ENCODE measurements at places on chromosomes 11 and 22.

- DNase-seq, result no peak
Observed at GRCh38 chr11:122714004-122714403, 58.5 kb downstream of the UBASH3B start.

DNA sequence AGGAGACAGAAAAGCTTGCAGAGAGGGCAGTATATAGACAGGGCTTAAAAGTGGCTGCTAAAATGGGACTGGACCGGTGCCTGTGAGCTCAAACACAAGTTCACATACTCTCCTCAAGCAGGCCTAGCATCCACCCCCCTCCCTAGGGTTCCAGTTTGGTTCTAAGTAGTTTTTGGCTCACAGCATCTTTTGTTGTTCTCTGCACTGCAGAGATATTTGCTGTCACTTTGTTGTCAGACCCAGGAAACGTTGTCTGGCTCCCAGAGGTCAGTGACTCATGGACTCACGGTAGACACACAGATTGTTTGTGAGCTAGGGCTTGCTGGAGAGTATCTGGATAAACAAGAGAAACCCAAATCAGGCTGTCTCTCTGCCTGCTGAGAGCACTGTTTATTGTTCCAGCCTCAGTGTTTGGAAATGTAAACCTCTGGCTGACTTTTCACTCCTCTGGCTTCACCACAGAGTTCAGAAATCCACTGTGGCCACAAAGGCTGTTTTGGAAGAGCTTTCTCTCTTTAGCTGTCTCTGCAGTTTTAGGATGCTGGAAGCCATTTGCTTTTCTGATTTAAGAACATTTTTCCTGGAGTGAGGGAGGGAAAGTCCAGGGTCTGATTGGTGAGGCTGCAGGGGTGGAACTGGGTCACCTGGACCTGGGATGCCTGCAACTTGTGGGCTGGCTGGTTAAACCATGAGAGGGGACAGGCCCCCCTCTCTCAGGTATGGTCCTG, 303.7 kb upstream of the PLET1 start:
- DNase-seq, result no peak

DNA sequence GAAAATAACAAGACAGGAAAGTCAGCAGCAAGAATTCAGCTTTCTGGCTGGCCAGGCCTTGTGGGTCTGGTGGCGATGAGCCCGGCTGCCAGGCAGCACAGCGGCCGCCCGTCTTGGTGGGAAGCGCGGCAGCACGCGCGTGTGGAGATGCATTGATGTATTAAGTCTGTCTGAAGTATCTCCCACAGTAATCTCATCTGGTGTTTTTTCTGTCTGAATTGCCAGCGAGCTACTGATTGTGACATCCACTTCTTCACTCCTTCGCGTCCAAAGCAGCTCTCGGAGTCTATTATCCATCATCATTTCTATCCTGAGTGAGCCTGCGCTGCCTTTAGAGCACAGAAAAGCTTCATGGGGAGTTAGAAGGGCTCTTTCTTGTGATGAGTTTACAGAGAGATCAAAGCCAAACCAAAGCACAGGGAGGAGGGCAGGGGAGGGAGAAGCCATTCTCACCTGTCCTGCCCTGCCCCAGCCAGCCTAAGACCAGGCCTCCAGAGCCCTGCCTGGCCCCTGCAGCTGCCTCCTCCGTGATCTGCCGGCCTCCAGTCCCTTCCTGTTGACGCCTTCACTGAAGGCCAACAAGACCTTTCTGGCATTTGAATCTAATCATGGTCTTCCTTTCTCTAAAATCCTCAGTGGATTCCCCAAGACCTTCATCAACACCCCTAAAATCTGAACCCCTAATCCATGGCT, 1419.0 kb downstream of the TBC1D22A start:
- DNase-seq, result no peak

DNA sequence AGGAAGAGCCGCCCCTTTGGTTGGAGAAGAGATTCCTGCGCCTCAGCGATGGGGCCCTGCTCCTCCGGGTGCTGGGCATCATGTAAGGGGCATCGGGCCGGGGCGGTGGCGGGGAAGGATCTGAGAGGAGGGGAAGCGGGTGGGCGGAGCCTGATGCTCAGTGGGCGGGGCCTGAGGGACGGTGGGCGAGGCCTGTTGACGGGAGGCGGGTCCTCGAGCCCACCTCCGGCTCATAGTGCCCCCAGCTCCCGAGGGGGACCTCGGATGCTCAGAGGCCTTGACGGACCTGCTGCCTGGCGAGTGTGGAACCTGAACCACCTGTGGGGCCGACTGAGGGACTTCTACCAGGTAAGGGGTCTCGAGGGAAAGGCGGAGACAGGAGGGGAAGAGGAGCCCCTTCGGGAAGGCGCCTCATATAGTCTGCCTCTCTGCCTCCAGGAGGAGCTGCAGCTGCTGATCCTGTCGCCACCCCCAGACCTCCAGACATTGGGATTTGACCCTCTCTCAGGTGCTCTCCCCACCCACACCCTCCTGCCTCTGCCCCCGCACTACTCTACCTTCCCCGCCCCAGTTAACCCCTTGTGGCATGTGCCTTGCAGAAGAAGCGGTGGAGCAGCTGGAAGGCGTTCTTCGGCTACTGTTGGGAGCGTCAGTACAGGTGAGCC, 799 bp downstream of the CCDC88B start:
- DNase-seq, result no peak

GRCh38 chr11:96197801-96198701, 144.9 kb downstream of the MAML2 start:
- no peak for DNase-seq

- no peak for DNase-seq
Observed at GRCh38 chr11:119509969-119510401, 87.0 kb upstream of the THY1 start.

DNA sequence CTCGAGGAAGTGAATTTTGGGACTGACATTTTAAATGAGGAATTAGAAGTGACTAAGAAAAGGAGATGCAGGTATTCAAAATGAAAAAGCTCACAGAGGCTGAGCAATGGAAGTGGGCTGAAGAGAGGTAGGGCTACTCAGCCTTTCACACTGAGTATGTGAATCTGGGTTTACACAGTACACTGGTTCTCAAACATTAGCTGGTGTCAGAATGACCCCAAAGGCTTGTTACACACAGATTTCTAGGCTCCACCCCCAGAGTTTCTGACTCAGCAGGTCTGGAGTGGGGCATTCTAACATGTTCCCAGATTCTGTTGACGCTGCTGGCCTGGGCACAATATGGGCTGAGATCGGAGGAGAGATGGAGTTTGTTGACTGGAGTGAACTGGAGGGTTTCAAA, 32.8 kb downstream of the CADM1 start:
- DNase-seq, result no peak

- DNase-seq, result no peak
Observed at GRCh38 chr11:18853086-18853720, 61.6 kb upstream of the PTPN5 start.

GRCh38 chr22:35617137-35617755, at the start of gene MB:
MB (minus strand) TSS chr22:35617329; CDS start chr22:35617257, 72 bp downstream.
- DNase-seq, result no peak

DNA sequence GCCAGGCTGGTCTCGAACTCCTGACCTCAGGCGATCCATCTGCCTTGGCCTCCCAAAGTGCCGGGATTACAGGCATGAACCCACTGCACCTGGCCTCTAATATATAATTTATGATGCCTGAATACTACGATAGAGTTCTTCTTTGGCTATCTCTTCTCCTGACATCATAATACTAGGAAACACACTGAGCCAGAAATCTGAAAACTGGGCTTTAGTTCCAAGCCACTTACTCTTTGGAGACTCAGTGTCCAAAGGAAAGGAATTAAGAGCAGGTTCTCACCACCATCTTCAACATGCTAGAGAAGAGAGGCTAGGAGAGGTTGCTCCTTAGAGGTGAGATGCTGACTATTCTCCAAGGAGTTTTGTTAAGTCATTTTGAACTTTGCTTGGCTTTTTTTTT, 52.4 kb downstream of the UBASH3B start:
- DNase-seq, result no peak

DNA sequence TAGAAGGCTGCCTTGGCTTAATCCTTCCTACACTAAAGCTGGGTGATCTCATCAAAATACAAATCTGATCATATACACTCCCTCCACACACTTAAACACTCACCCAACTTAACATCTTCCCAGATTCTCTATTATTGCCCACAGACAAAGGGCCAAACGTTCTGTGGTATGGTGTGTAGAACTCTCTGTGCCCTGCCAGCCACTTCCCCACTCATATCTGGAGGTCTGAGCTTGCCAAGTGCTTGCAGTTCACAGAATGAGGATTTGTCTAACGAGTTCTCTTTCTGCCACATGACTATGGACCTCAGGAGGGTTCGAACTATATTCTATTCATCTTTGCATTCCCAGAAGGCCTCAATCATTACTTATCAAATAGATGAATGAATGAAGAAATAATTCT, 77.6 kb downstream of the MPPED2 start:
- no peak for DNase-seq

DNA sequence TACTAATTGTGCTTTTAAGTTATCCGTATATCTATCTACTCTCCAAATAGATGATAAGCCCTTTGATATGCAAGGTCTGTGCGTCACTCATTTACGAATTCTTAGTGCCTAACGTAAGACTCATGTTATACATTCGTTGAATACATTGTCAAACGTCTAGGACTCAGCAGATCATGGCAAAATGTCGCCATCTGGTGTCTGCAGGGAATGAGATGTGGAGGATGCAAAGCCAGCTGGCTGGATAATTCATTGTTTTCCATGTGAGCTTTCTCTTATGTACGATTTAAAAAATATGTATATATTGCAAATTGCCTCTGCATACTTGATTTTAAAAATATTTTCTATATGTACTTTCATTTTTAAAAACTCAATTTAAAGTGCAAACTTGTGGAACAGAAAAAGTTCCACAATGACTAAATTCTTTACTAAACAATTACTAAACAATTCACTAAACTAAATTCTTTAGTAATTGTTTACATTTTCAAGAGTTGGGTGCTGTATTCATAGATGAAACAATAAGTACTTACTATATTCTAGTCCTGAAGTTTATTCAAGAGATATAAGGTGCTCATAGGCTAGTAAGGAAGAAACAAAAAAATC, 33.8 kb downstream of the ZNF202 start:
- DNase-seq, result no peak

GRCh38 chr11:94519478-94520084, 7.3 kb downstream of the C11orf97 start:
- no peak for DNase-seq

- DNase-seq, result no peak
Observed at GRCh38 chr11:86941077-86941870, 13.9 kb downstream of the FZD4 start.

DNA sequence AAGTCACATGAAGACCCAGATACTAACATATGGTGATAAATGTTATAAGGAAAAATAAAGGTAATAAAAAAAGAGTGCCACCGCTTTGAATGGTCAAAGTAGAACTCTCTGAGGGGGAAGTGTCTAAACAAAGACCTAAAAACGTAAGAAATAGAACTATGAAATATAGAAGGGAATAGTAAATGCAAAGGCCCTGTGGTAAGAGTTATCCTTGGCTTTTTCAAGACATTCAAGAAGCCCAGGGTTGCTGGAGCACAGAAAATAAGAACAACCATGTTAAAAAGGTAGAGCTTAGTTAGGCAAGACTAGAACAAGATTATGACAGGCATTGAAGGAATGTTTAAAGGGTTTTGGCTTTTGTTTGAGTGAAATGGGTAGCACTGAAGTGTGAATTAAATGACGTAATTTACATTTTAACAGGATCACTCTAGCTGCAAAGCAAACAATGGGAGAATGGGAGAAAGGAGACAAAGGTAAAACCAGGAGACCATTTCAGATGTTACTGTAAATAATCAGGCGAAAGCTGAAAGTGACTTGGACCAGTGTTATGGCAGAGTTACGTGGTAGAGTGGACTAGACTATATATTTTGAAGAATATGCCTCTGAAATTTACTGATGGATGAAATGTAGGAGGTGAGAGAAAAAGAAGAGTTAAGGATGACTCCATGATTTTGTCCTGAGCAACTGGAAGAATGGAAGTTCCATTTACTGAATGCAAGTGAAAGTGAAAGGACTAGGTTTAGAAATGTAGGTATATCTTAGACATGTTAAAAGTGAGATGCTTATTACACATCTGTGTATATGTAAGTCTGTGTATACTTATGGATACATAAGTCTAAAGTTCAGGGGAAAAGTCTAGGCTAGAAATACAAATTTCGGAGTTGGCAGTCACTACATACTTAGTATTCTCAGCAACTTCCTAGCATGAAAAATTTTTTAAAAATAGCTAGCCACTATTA, 28.5 kb downstream of the BTBD10 start:
- no peak for DNase-seq

GRCh38 chr11:225734-226453, 10.2 kb downstream of the SIRT3 start:
- DNase-seq, result no peak

DNA sequence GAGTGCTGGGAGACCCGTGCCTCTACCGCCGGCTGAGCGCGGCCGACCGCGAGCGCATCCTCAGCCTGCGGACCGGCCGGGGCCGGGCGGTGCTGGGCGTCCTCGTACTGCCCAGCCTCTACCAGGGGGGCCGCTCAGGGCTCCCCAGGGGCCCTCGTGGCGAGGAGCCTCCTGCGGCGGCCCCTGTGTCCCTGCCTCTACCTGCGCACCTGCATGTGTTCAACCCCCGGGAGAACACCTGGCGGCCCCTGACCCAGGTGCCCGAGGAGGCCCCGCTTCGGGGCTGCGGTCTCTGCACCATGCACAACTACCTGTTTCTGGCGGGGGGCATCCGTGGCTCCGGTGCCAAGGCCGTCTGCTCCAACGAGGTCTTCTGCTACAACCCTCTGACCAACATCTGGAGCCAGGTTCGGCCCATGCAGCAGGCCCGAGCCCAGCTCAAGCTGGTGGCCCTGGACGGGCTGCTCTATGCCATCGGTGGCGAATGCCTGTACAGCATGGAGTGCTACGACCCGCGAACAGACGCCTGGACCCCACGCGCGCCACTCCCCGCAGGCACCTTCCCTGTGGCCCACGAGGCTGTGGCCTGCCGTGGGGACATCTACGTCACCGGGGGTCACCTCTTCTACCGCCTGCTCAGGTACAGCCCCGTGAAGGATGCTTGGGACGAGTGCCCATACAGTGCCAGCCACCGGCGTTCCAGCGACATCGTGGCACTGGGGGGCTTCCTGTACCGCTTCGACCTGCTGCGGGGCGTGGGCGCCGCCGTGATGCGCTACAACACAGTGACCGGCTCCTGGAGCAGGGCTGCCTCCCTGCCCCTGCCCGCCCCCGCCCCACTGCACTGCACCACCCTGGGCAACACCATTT, 3.5 kb downstream of the KLHDC7B start:
- no peak for DNase-seq

DNA sequence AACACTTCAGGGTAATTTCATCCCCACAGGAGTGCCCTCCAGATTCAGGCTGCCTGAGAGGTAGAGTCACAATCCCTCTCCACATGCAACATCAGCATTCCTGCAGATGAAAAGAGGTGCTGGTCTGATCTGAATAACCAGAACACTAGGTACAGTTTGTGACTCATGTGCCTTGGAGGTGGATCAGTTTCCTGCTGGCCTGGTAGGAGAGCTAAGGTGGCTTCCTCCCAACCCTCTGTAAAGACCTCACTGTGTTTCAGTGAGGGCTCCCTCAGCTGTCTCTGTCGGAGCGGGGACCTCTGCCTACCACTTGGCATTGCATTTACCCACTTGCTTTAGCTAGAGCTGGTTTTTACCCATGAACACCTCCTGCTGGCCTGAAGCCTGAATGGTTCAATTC, 7.6 kb downstream of the OR9G1 start:
- DNase-seq, result no peak

- DNase-seq, result no peak
Observed at GRCh38 chr11:10499874-10500601, 40.9 kb downstream of the RNF141 start.

GRCh38 chr22:30910358-30910757, 58.2 kb downstream of the MORC2 start:
- DNase-seq, result no peak

- DNase-seq, result no peak
Observed at GRCh38 chr11:82867495-82868082, 32.6 kb downstream of the PRCP start.

- no peak for DNase-seq
Observed at GRCh38 chr22:25853078-25853477, 111.1 kb downstream of the MYO18B start.

All from GOT3 (cell line).